ENCODE measurements at places on chromosomes 11 and 22.

- no peak for DNase-seq
Observed at GRCh38 chr11:118287006-118287405, 17.5 kb upstream of the CD3E start.

DNA sequence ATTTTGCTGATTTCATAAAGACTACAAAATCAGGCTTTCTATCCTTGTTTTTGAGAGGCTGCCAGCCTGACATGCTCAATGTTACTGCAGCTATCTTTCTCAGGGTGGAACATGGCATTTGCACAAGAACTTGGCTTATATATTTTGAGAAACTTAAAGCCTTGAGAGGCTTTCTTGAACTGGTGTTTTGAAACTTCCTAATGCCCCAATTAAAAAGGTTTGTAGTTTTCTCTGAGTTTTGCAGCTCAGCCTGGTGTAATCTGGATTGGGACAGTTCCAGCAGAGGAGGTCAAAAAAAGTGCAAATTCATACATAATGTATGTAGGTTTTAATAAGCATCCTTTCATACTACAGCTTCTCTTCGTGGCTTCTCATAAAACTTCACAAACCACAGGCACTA, 223.4 kb downstream of the FAM76B start:
- DNase-seq = no peak

DNA sequence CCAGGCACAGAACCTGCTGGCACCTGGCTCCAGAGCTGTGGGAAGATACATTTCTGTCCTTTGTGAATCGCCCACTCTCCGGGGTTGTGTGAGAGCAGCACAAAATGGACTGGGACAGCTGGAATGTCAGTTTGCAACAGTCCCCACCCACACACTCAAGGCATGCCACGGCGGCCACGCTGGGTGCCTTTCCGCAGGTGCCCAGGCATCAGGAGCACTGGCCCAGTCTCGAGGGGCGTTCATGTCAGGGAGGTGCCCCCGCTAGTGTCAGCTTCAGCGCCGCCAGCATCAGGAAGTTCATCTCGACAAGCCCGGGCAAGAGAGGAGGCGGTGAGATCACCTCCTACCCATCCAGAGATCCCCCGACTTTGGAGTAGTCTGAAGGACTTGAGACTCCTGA, 2.1 kb downstream of the TP53AIP1 start:
- no peak for DNase-seq

DNA sequence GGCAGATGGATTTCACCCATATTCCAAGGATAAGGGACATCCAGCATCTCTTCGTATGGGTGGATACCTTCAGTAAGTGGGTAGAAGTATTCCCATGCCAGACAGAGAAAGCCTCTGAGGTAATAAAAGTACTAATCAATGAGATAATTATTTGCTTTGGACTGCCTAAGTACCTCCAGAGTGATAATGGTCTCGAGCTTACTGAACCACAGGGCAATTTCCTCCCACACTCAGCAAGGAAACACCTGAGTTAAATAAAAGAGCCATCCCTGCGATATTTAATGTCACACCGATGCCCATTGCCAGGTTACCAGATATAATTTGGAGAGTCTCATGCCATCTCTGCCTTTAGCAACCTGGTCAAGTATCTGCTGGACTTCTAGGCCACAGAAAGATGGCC, 70.6 kb upstream of the MPEG1 start:
- DNase-seq = no peak

DNA sequence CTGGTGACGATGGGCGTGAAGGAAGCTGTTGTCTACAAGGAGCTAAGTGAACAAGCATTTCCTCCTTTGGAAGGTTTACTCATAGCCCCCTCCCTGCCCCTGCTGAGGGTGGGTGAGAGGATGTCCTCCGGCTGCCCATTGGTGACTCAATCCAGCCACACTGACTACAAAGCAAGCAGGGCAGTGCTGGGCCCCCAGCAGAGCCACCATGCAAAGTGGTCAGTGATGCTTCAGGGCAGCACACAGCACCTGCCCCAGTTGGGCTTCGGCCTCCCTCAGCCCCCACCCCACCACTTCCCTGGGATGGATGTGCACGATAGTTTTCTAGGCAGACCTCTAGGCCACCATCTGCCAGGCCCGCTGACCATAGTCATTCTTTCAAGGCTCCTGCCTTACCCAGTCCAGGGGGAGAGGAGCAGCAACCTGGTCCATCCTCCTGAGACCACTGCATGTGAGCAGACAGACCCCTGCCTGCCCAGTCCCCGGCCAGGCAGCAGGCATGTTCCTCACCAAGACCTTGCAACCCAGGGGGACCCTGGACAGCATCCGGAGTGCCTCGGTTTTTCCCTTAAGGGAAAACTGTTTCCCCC, 125.1 kb downstream of the BCR start:
- DNase-seq = no peak

DNA sequence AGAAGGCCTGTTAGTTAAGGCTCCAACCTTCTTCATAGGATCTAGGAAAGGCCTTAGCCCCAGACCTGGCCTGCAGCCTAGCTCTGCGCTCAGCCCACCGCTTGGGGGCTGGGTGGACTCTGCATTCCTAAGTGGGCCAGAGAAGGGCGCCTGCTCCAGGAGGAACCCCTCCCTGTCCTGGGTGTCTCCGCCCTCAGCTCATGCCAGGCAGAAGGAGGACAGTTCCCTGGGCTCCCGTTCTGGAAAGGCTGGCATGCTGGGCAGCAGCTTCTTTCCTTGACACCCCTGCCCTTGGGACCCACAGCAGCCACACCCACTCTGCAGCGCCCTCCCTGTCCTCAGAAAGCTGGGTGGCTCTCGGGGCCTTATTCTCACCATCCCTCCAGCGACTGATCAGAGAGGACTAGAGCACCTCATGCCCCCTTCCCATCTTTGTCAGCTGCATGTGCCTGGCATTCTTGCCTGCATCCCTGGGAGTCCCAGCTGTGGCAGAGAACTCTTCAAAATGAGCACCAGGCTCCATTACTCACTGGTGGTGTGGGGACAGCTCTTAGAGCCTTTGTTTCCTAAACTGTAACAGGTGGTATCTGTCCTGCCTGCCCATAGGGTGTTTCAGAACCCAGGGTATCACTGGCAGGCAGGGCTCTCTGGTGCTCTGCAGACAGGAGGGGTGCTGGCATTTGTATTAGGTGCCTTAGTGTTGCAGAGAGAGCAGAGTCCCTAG, 20.3 kb upstream of the MYRF start:
- no peak for DNase-seq

GRCh38 chr22:50031189-50032091, 18.9 kb upstream of the IL17REL start:
- no peak for DNase-seq

GRCh38 chr11:102846292-102846691, 2.9 kb upstream of the MMP3 start:
- DNase-seq = no peak

- DNase-seq = no peak
Observed at GRCh38 chr11:113693030-113693429, 13.1 kb downstream of the TMPRSS5 start.

GRCh38 chr11:17014321-17014832, at the start of gene PLEKHA7:
Gene PLEKHA7 (minus strand): TSS chr11:17014414. CDS start chr11:17014401, 13 bp downstream.
- DNase-seq = no peak

DNA sequence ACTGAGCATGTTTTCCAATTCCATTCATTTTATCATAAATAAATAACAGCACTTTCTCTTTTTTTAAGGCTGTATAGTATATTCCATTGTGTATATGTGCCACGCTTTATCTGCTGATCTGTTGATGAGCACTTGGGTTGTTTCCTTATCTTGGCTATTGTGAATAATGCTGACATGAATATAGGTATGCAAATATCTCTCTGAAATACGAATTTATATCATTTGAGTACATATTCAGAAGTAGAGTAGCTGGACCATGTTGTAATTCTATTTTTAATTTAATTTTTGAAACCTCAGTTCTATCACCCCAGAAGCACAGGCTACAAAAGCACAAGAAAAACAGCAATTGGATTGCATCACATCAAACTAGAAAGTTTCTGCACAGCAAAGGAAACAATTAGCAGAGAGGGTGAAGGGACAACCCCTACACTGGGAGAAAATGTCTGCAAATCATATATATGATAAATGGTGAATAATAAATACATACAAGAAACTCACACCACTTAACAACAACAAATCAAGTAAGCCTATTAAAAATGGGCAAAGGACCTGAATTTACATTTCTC, 43.4 kb downstream of the XKR3 start:
- DNase-seq = no peak

GRCh38 chr11:45949992-45950407, 27.5 kb downstream of the LARGE2 start:
- DNase-seq = no peak

DNA sequence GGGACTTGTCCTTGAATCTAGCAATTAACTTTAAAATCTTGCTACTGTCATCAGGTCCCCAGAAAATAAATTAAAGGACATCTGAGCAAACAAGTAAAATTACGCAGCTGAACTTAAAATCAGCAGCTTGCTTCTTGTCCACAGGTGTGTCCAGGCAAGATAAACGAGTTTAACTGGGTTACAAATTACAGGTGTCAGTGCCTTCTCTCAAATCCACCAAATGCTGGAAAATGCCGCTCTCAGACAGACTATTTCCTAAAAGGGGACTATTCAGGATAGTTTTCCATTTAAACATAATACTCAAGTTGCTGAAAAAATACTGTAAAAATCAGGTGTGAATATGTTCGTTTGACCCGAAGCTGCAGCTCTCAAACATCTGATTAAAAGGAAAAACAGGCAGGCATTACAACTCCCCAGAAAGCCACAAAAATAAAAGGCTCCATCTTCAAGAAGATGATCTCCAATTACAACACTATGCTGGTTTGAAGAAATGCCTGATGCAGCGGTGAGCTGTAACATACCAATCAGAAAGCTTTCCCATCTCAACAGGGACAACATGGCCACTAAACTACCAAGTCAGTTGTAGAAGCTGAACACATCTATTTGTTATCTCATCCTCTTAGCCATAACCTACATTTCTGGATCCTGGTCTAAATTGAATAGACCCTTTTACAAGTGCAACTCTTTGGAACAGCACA, 82.1 kb downstream of the CADM1 start:
- no peak for DNase-seq

DNA sequence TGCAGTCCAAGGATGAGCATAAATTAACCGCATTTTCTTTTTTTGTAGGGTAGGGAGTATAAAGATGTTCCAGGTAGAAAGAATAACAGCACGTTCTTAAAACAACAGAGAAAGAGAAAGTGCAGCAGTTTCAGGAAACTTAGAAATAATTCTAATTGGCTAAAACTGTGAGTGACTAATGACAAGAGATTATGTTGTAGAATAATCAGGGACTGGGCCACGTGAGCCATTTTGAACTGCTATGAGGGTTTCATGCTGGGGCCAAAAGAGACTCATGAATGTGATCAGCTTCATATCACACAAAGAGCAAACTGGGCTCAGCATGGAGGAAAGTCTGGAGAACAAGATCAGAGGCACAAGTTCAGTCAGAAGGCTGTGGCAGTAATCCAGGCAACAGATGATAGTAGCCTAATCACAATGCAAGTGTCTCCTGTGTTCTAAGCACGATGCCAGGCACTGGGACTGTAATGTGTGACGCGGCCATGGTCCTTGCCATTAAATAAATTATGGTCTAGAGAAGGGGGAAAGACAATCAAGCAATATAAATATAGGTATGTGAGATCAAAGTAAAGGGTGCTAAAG, 17.9 kb downstream of the CWF19L2 start:
- DNase-seq = no peak

GRCh38 chr11:555227-555779, 5.2 kb downstream of the LMNTD2 start:
- DNase-seq = no peak

DNA sequence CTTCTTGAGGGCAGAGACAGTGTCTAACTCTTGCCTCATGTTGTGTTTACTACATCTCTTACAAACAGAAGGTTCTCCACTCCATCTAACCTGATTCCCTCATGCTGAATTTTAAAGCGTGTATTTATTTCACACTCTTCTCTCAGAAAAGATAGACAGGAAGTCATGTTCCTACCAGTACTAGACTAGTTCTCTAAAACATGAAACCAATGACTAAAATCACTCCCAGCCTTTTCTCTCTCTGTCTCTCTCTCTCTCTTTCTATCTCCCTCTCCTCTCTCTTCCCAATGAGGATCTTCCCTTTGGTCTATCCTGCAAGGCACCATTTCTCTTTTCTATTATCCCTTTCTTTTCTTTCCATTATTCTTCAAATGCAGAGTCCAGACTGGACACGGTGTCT, 391.9 kb upstream of the CADM1 start:
- DNase-seq = no peak

GRCh38 chr22:26115266-26115665, 54.0 kb upstream of the SEZ6L start:
- DNase-seq = no peak

DNA sequence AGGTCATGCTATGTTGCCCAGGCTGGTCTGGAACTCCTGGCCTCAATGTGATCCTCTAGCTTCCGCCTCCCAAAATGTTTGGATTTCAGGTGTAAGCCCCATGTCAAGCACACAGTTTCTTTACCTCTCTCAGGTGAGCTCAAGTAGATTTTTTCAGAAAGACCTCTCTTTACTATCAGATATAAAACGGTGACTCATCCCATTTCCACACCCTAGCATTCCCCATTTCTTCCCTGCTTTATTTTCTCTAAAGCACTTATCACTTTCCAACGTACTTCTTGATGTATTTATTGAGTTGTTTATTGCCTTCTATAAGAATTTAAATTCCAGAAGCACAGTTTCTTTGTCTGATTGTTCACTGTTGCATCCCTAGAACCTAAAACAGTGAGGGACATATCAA, 3.7 kb downstream of the TSG101 start:
- DNase-seq = no peak

DNA sequence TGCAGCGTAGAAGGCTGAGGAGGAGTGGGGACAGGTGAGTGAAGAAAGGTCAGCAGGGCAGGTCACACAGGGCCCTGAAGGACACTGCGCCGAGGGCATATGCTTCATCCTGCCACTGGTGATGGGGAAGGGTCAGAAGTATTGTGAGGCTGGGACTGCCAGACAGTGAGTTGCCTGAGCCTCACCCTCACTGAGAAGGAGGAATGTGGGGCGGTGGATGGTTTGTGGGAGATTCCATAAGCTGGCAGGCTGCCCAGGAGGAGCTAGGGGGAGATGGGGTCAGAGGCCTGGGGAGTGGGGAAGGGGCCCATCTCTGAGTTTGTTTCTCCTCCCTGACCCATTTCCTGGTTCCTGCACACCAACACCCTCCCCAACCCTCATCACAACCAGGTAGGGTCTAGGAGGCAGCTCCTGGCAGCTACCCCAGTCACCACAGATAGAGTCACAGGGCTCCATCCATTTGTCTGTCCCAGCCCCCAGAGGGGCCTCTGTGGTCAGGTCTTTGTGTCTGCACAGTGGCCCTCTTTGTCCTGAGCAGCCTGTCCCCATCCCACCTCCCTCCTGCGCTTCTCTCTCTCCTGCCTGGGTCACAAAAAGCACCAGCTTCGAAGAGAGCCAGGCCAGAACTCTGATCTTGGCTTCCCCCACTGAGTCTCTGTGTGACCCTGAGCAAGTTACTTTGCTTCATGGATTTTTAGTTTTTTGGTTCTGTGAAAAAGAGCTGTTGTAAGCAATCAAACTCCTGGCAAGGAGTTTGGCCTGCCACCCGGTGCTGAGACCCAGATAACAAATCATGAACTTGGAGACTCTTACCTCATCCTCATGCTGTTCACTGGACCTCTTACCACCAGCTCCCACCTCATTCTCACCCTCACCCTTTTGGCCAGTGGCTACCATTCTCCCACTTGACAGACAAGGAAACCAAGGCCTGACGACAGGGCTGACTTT, 4.6 kb upstream of the P2RY2 start:
- no peak for DNase-seq

- DNase-seq = no peak
Observed at GRCh38 chr11:41404109-41404508, 55.3 kb downstream of the LRRC4C start.
